Astrocyte of the cerebellum (primary cell): ENCODE measurements at places on chromosomes 16 and 17.

GRCh38 chr16:24217461-24217860 lies 38.7 kb upstream of the CACNG3 start:
- no peak for DNase-seq

- no peak for DNase-seq
Measured at GRCh38 chr17:33091271-33091670, 99.6 kb downstream of the SPACA3 start.

DNA sequence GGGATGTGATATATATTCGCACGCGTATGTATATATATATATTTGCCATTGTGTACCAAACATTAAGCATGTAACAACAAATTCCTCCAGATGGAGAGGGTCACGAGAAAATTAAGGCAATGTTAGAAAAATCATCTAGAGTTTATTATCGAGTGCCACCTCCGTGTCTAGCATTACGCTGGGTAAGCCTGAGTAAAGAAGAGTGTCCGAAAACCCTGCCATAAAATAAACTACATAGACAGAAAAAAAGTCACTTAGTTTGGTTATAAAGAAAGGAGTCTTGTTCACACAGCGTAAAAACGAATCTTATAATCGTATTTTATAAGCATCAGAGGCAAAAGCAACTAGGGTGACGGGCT lies 644 bp upstream of the RHOT1 start:
- DNase-seq = no peak

- DNase-seq = no peak
Measured at GRCh38 chr16:57600952-57601580, 27.4 kb upstream of the ADGRG1 start.

GRCh38 chr16:66858740-66859396 lies 14.7 kb downstream of the CA7 start:
- DNase-seq = no peak

DNA sequence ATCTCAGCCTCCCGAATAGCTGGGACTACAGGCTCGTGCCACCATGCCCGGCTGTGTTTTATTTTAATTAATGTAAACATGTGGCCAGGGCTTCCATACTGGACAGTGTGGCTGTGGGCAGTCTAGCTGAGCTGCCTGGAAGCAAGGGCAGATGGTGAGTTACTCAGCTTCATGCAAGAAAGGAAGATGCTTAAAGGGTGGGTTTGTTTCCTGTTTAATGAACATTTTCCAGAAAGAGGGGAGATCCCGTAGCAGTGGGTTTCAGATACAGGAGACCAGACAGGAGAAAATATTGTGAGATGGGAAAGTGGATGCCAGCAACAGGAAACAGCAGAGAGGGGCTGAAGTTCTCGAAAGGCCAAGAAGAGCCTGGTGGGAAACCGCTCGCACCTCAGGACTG lies 7.3 kb downstream of the MAPK8IP3 start:
- DNase-seq = no peak

- peak; percentile 42 for DNase-seq
Measured at GRCh38 chr17:65504141-65504540, 57.3 kb downstream of the AXIN2 start.
